Stimulated activated CD8-positive, alpha-beta memory T cell treated with anti-CD3 and anti-CD28 coated beads, Interleukin-7, amount 100 ng/mL, for 4 hours (primary cell): ENCODE measurements at places on chromosomes 7 and 10.
A peak's percentile ranks its signal among the peaks of the same experiment; 100 is the strongest.

- DNase-seq = no peak
Measured at GRCh38 chr7:66859339-66859738, 61.7 kb upstream of the TMEM248 start.

- DNase-seq = no peak
Measured at GRCh38 chr10:96367470-96367869, 8.7 kb upstream of the OPALIN start.

GRCh38 chr7:101916876-101917275 lies 99.5 kb downstream of the CUX1 start:
- no peak for DNase-seq

- no peak for DNase-seq
Measured at GRCh38 chr10:79221110-79222051, 125.9 kb upstream of the PPIF start.

DNA sequence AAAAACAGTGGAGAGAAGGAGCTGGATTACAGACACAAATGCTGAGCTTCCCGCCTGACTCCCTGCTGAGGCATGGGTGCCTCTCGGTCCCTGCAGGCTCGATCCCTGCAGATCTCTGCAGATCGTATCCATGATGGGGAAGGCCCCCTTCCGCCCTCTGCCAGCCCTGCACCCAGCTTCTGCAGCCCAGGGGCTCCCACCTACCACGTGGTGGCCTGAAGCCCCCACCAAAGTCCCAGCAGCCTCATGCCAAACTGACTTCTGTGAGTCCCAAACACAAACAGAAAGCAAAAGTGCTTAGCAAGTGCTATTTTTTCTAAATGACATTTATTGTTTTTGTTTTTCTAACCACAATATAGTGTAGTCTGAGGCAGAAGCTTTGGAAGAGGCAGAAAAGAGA lies 127.1 kb upstream of the CHST15 start:
- no peak for DNase-seq

DNA sequence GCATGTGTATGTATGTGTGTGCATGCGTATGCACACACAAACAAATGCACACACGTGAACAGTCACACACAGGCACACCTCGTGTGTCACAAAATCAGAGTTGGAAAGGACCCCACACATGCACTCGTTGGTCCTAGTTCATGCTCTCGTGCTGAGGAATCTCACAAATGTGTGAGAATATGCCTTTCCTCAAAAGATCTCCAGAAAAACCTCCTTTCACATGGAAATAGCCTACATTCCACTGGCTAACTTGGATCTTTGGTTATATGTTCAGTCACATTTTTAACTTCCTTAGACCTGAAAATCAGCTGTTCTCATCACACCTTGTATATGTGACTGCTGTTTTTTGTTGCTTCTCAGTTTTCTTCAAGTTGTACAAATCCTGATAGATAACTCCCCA lies 256.7 kb downstream of the DPP6 start:
- DNase-seq = no peak

DNA sequence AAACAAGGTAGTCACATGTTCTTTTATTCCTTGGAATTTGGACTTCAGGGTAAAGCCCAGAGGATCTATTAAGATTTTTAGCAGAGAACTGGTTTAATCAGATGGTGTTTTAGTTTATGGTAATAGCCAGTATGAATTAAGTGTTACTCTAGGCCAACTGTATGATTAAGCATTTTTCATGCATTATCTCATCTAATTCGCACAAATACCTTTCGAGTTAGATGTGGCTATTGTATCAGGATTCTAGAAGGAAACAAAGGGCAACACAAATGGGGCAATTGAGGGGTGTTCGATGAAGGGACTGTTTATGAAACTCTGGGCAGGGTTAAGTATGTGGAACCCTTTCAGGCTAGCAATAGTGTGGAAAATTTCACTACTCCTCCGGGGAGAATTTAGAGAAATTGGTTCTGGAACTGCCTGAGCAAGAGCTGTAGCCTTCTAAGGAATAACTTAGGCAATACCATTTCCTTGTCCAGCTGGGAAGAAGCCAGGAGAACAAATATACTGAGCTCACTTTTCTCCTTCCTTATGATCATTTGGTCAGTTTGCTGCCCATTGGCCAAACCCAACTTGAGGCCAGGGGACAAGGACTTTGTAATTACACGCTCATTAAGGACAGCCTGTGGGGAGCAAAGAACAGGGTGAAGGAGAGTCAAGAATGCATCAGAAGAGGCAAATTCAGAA lies 319.0 kb upstream of the FZD1 start:
- DNase-seq = no peak

DNA sequence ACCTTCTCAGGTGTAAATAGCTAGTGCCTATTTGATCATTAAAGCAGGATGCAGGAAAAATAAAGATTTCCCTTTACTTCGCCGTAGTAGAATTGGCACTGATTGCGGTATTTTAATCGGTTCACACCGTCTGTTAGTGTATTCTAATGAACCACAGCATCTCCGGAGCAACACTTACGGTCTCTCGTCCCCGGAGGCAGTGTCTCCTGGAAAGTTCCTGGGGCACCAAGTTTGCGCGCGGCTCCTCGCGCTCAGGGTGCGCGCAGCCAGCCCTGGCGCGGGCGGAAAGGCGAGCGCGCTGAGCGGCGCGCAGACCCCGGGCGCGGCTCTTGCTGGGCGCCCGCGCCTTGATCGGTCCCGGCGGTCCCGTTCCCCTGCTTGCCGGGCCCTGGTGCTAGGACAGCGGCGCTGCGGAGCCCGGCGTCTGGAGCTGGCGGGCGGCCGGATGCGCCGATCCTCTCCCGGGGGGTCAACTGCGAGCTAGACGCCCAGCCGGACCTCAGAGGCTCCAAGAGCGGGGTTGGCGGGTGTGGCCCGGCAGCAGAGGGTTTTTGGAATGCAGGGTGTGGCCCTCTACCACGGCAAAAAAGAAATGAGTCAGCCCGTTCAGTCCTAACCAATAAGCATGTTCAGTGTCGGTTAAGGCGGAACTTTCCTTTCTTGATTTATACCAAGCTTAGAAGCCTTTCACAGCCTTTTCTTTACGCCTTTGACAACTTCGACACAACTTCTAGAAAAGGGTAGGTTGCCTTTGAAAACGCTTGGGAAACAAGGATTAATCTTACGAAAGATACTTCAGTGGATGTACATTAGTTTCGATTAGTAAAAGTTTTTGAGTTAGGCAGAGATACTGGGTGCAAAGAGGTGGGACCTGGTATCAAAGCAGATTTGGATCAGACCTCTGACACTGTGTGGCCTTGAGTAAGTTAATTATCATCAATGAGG lies 166.8 kb upstream of the ASAH2 start:
- peak; percentile 12 for DNase-seq

- no peak for DNase-seq
Measured at GRCh38 chr10:43214956-43215561, 51.8 kb downstream of the RASGEF1A start.

DNA sequence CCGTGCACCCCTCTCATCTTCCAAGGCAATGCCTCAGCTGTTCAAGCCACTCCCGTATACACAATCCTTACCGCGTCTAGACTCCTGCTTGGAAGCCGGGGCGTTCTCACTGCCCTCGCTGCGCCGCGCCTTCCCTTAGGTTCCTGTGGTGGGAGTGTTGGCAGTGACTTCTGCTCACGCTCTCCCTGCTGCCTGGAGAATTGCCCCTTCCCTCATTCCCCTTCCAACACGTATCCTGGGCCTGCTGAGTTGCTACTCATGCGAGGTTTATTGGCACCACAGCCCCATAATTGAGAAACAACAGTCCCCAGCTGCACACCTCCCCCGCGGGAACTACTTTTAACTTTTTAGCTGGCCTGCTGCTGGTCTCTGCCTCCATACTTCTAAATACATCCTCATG lies 31.9 kb downstream of the RBM17 start:
- no peak for DNase-seq

- no peak for DNase-seq
Measured at GRCh38 chr7:18191862-18192625, 164.4 kb upstream of the PRPS1L1 start.

- no peak for DNase-seq
Measured at GRCh38 chr7:92095380-92095779, 38.9 kb downstream of the CYP51A1 start.

- no peak for DNase-seq
Measured at GRCh38 chr10:113947184-113948041, 93.0 kb downstream of the NHLRC2 start.

GRCh38 chr10:17965649-17966235 lies 14.0 kb downstream of the SLC39A12 start:
- DNase-seq = no peak

DNA sequence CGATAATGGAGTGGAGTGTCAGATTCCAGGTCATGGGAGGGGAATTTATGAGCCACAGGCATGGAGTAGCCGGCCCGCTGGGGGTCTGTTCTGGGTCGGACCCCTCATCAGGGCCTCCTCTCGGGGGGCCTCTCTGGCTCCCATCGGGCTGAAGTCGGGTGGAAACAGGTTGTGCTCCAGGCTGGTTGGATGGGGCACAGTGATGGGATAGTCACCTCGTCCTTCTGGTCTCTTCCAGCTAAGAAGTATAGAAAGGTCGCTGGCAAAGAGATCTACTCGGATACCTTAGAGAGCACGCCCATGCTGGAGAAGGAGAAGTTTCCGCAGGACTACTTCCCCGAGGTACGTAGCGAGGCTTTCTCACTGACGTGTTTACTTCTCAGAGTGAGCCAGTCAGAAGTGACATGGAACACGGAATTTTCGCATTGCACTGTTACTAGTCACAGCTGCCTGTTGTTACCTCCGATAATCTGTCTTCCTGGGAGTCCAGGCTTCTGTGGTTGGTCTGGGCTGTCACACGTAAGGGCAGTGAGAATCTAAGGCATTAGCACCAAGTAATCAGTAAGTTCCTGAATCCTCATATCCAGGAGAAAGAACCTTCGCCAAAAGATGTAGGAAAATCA lies 88.3 kb downstream of the NKX6-2 start:
- DNase-seq = no peak

DNA sequence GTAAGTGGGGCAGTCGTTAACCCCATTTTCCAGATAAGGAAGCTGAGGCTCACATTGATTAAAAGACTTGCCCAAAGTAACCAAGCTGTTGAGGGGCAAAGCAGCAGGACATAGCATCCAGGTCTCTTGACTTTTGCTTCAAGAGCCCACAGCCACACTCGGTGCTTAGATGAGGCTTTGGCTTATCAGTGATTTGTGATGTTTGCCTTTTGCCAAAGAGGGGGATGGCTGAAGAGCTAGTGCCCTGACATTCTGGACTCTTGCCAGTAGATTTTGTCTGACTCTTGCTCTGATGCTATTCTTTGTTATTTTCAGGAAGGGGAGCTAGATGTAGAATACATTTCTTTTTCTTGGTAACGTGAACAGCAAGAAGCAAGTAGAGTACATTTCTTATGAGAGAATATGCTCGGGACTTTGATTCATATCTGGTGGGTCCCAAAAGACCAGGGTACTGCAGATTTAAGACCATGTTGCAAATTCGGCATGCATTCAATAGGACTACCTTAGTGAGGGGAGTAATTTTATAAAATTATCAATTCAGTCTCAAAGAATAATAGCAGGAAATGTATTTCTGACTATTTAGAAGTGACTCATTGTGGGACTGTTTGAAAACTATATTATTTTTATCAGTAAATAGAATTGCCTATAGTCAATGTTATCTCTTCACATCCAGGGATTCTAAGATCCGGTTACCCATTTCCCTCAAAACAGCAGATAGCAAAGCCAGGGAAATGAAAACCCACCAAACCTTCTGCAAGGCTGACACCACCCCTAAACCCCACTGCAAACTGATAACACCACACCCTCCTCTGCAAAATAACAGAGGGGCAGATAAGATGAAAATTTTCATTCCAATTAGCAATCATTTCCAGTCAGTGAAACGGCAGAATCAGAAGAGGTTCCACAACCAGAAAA lies 180.0 kb upstream of the BMPER start:
- no peak for DNase-seq

DNA sequence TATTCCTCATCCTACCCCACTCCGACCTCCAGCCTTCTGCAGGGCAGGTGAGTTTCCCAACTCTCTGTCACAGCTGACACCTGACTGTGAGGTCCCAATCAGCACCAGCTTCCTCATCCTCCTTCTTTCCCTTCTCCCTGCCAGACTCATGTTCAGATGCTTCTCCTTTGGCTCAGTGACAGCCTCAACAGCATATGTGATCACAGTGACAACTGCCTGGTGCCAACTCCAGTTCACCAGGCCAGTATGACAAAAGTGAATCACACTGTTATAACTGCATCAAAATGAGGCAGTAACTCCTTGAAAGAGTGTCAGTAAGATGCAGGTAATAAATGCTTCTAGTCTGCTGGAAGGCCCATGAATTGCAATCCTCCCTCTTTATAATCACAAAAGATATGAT lies 46.8 kb upstream of the NFE2L3 start:
- no peak for DNase-seq
